ENCODE measurements at places on chromosomes 3 and 15.

DNA sequence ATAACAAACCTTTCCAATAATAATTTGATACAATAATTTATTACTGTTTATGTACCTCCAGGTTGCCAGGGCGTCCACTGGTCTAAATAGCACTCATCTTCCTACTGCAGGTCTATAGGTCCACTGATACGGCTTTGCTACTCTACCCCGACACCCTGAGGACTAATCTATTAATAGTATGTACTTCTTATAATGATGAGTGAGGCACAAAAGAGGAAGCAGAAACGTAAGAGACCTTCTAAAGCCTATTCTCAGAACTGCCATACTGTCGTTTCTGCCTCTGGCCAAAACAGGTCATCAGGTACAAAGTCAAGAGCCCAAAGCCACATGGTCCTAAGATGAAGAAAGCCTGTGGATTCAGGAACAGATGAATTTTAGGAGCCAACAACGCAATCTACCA, 163.2 kb upstream of the GRM7 start:
- no peak for DNase-seq

- DNase-seq, result no peak
Observed at GRCh38 chr15:39453620-39454019, 127.3 kb upstream of the THBS1 start.

DNA sequence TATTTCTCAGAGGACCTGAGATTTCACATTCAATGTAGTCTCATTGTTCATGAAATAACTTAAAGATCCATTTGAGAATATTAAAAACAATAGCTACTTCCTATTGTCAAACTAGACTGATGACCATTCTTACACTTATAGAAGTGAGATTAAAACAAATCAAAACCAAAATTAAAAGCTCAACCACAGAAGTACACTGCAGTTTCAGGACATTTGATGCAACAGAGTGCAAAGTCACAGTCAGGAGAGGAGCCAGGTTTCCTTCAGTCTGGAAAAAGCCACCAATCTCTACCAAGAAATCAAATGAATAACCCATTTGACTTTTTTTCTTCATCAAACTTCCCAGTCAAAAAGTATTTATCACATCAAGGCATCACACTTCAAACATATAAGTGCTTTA, 5.5 kb downstream of the CCPG1 start:
- DNase-seq, result no peak

DNA sequence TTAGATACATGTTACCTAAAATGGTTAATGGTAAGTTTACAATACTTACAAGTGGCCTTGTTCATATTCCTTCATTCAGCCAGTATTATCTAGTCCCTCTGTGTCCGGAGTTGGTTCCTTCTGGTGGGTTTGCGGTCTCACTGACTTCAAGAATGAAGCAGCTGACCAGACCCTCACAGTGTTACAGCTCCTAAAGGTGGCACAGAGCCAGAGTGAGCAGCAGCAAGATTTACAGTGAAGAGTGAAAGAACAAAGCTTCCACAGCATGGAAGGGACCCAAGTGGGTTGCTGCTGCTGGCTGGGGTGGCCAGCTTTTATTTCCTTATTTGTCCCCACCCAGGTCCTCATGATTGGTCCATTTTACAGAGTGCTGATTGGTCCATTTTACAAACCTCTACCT, 916.8 kb downstream of the MCTP2 start:
- DNase-seq, result no peak
